Activated CD4-positive, CD25-positive, alpha-beta regulatory T cell treated with anti-CD3 and anti-CD28 coated beads, Interleukin-2, amount 50 U/mL, for 24 hours (primary cell): ENCODE measurements at places on chromosomes 7 and 10.

DNA sequence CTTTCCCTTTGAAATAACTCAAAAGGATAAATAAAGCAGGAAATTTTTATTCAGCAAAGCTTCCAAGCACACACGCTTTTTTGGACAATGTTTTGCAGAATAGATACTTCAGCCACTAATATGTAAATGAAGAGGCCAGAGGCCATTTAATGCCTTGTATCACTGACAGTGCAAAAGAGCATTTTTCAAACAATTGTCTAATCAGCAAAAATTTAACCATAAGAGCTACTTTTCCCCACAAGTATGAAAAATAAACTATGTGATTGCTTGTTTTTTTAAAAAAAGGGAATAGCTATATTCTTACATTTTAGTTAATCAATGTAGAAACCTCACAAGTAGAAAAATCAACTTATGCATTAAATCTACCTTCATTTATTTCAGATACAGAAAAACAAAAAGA lies 99.7 kb downstream of the COL28A1 start:
- ATAC-seq: no peak

DNA sequence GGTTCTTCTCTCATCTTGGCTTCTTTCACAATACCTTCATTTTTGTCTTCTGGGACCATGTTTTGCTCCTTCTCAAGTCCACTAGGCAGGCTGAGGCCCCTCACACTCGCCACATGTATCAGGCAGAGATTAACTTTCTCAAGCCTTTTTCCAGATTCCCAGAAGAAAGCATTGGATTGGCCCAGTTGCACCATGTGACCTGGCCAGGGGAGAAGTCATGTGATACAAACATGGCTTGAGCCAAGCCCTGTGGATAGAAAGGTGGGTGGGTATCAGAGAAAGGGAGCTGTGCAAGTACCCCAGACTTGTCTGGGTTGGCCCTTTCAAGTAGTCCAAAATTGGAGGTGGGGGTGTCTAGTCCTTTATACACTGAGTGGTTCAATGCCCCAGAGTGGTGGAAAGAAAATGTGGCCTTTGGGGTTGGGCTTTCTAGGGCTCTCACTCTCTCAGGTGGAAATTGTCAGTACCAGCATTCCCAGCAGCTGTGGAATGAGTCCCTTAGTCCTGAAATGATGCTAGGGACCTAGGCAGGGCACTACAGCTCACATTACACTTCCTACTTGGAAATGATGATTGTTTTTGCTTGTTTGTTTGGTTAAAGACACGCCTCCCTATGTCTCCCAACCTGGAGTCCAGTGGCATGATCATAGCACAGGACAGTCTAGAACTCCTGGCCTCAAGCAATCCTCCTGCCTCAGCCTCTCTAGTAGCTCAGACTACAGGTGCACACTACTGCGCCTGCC lies 36.9 kb upstream of the C10orf67 start:
- ATAC-seq: no peak

GRCh38 chr10:11631890-11632587 lies 20.6 kb upstream of the USP6NL start:
- ATAC-seq: peak; percentile 96

GRCh38 chr10:5563991-5564536 lies 39.3 kb downstream of the CALML3 start:
- peak; percentile 87 for ATAC-seq

DNA sequence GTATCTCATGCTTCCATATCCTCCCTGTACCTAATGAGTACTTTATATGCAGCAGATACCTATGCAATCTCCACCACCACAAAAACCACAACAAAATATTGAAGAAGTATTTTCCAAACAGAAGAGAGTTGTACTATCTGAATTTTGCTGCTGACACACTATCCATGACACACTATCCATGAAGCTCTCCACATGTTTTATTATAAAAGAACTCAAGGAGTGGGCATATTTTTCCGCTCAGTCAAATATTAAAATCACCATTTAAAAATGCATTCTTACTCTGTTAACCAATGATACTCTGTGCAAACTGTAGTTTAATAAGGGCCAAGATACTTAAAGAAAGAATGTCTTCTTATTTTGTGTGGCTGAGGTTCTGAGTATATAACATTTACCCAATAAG lies 2.8 kb downstream of the BET1 start:
- ATAC-seq: no peak

DNA sequence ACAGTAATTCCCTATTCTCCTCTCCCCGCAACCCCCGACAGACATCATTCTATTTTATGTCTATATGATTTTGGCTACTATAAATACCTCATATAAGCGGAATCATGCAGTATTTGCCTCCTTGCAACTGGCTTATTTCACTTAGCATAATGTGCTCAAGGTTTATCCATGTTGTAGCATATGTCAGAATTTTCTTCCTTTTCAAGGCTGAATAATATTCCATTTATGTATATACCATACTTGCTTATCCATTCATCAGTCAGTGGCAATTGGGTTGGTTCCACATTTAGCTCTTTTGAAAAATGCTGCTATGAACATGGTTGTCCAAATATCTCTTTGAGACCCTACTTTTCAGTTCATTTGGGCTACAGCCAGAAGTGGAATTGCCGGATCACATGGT lies 106.5 kb downstream of the MAPK8 start:
- ATAC-seq: no peak

DNA sequence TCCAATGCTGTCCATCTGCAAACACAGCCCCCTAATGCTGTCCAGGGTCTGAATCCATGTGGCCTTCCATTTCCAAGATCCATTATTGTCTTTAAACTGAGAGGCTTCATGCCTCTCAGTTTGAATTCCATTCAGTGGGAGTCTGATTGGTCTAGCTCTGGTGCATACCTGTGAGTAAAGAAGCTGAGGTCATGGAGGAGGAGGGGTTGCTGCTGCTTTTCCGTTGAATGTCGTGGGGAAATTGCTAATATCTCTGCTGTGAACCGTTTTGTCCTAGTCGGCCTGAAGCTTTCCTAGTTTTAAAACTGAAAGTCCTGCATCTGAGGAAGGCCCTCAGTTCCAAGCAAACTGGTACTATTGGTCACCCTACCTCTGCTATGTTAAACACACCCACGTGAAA lies 17.7 kb downstream of the SH2D4B start:
- ATAC-seq: no peak

GRCh38 chr10:97053276-97053675 lies 132.5 kb downstream of the SLIT1 start:
- ATAC-seq: no peak

DNA sequence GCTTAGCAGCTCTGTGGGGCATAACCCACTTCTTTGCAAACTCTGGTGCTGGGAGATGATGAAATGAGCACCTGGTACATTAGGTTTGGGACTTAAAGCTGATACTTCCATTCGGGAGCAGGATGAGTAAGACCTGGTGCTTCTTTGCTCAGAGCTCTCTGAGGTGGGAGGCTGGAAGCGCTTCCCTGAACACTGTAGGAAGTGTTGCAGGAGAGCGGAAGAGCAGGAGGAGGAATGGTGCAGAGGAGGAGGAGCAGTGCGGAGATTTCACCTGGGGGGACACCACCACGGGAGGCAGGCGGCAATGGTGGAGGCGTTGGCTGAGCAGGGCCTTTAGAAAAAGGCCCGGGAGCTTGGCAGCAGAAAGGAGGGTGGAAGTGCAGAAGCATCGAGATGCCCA lies 142.5 kb downstream of the MGMT start:
- no peak for ATAC-seq

- no peak for ATAC-seq
These were observed 12.9 kb upstream of the FIGNL1 start for GRCh38 chr7:50463035-50463434.

DNA sequence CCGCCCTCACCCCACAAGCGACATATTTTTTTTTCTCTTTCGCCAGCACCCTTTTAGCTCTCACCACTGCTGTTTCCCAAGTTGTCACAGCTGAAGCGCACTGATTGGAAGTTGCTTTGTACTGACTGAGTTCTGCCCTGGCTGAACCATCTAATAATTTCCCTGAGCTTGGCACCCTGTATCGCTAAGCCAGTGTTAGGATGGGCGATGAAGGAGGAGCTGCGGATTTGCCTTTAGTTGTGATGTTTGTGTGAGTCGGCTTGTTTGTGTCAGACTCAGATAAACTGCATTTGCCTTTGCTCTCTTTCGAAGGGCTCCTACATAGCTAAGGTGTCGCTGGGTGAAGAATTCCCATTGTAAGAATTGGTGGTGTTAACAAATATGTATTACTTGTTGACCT lies 1.3 kb upstream of the ATXN7L1 start:
- ATAC-seq: no peak
